SJSA1 (cell line): ENCODE measurements at places on chromosomes 3 and 15. TPM values are rescaled to one million over a fixed set of nuclear protein-coding genes. Genes with fewer than 3 reads are reported as not detected.

Gene FHIT
- not detected in 2 replicates for total RNA-seq

DNA sequence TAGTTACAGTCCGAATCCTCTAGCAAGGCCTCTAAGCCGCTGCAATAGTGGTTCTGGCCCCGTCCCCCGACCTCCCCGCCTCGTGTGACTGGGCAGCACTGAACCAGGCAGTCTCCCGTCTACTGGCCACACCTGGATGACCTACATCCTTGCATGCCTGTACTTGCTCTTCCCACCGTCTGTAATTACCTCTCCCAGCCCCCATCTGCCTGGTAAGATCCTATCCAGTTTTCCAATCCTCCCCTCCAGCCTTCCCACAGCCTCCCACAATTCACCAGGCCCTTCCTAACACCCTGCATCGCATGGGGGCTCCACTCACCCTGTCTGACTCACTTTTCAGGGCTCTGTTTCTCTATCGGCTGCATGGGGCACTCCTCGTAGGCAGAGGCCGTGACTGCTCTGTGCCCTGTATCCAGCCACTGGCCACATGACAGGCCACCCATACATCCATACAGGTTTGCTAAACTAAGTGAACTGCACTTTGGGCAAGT is 32.8 kb downstream of the XXYLT1 start:
- no peaks in the 10 kb centered on the region for H3K27me3 ChIP-seq
- no peak overlapping the region for H3K27ac ChIP-seq

- H3K4me3 ChIP-seq = no peak overlapping the region
- no peak overlapping the region for H3K27ac ChIP-seq
- DNase-seq = no peak
- H3K36me3 ChIP-seq = no peaks in the 10 kb centered on the region
- H3K27me3 ChIP-seq = no peaks in the 10 kb centered on the region
These were observed 726.7 kb upstream of the NR2F2 start for GRCh38 chr15:95603802-95604201.

Gene FANCD2OS
- not detected in 2 replicates for total RNA-seq

DNA sequence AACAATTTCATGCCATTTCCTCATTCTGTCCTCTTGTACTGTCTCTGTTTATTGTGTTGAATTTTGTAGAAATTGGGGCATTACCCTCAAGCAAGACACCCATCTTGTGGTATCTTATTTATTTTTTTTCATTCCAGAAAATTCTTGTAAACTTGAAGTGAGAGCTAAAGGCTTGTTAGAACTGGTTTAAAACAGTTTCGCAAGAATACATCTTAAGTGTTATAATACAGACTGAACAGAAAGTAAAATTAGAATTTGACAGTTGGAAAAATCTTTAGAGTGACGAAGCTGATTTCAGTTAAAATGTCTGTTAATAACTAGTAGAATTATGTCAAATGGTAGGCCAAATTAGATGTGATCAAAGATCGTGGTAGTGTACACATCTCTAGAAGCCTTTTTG is 26.9 kb downstream of the RNF13 start:
- H3K4me3 ChIP-seq = no peak overlapping the region
- no peaks in the 10 kb centered on the region for H3K4me1 ChIP-seq
- H3K27ac ChIP-seq = no peak overlapping the region
- no peaks in the 10 kb centered on the region for H3K27me3 ChIP-seq
- H3K36me3 ChIP-seq = peaks cover 7% of the 10 kb centered on the region; the same call in 1 of the 2 replicates

- H3K4me1 ChIP-seq = no peaks in the 10 kb centered on the region
- no peak overlapping the region for H3K27ac ChIP-seq
- no peaks in the 10 kb centered on the region for H3K36me3 ChIP-seq
- DNase-seq = no peak
- H3K27me3 ChIP-seq = no peaks in the 10 kb centered on the region
- no peak overlapping the region for H3K4me3 ChIP-seq
These were observed 39.3 kb downstream of the KY start for GRCh38 chr3:134611516-134611915.

- H3K27ac ChIP-seq = no peak overlapping the region
- H3K27me3 ChIP-seq = no peaks in the 10 kb centered on the region
- peaks cover 9% of the 10 kb centered on the region for H3K4me1 ChIP-seq
- no peaks in the 10 kb centered on the region for H3K36me3 ChIP-seq
These were observed 296.3 kb downstream of the UACA start for GRCh38 chr15:70466895-70467529.

Gene ERC2
- 0.13 and 0.81 TPM in 2 replicates for total RNA-seq

Gene CHRD
- 0.26 TPM in 1 of 2 replicates, not detected in the other for total RNA-seq

Gene AQP9
- total RNA-seq = not detected in 2 replicates

- H3K36me3 ChIP-seq = no peaks in the 10 kb centered on the region
- 0 out of 2 replicates have a peak, but pooled peaks cover 4% of the 10 kb centered on the region for H3K27me3 ChIP-seq
- DNase-seq = no peak
- H3K4me1 ChIP-seq = peaks cover 5% of the 10 kb centered on the region
These were observed 15.6 kb downstream of the INSYN1 start for GRCh38 chr15:73737535-73737934.

Gene NT5DC2
- total RNA-seq = 39.5 and 74.6 TPM in 2 replicates

DNA sequence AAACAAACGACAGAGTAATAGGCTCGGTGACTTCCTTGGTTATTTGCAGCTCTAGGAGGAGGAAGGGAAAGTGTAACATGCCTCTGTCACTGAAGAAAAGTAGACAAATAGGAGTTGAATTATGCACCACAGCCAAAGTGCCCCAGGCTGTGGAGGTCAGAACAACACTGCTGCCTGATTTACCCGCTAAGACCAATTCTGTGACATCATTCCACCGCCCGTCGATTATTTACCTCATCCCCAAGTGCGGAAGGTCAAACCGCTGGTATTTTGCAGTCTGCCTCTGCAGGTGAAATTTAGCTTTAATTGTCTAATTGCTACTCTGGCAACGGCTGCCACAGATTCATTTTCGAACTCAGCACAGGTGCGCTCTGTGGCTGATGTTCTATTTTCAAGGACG is 106.3 kb upstream of the PRICKLE2 start:
- H3K27ac ChIP-seq = no peak overlapping the region
- no peaks in the 10 kb centered on the region for H3K36me3 ChIP-seq
- no peak for DNase-seq
- H3K27me3 ChIP-seq = no peaks in the 10 kb centered on the region
- H3K4me1 ChIP-seq = peaks cover 24% of the 10 kb centered on the region

GRCh38 chr3:171688002-171688401 is 122.3 kb downstream of the PLD1 start:
- H3K27ac ChIP-seq = no peak overlapping the region
- DNase-seq = no peak
- no peaks in the 10 kb centered on the region for H3K36me3 ChIP-seq
- H3K4me3 ChIP-seq = no peak overlapping the region

Gene GOLGA6A
- not detected in 2 replicates for total RNA-seq

Gene P2RY1
- total RNA-seq = under 0.01 and 0.06 TPM in 2 replicates

DNA sequence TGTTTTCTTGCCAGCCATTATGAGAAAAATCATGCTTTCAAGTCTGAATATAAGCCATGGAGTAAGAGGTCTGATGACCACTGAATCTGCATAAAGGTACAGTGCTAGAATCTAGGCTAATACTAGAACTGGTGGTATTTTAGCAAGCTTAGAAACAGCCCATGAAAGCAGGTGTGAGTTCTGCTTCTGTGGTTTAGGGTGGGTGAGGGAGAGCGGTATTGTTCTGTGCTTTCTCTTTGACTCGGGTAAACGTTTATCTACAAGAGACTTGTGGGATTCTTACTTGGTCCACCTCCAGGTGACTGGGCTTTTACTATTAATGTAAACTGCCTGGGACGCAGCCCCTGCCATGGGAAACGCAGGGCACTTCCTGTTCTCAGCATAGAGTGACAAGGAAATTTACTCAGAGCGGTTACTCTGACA is 55.2 kb downstream of the PGPEP1L start:
- peaks cover 13% of the 10 kb centered on the region for H3K4me1 ChIP-seq
- peaks cover 81% of the 10 kb centered on the region for H3K36me3 ChIP-seq

DNA sequence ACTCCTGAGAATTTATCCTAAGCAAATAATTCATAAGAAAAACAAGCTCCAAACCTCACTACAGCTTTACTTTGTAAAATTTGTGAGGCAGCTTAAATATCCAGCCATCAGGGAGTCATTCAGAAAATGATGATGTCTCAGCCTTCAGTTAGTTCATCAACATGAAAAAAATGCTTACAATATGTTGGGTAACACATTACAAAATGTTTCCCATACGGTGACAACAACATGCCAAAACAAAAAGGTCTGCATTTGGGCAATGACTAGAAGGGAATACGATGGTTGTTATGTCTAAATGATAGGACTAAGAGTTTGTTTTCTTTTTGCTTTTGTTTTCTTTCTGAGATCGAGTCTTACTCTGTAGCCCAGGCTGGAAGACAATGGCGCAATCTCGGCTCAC is 47.0 kb upstream of the CFAP161 start:
- no peak overlapping the region for H3K4me3 ChIP-seq
- no peaks in the 10 kb centered on the region; the same call in 1 of the 2 replicates for H3K4me1 ChIP-seq
- no peak overlapping the region for H3K27ac ChIP-seq
- H3K36me3 ChIP-seq = no peaks in the 10 kb centered on the region

Gene RAB6B
- total RNA-seq = 0.06 and 0.18 TPM in 2 replicates

Gene SNURF
- total RNA-seq = 1.4 and 3.6 TPM in 2 replicates

GRCh38 chr3:9653565-9654248 is 4.4 kb downstream of the MTMR14 start:
- no peaks in the 10 kb centered on the region for H3K27me3 ChIP-seq
- no peak for DNase-seq
- peaks cover 38% of the 10 kb centered on the region for H3K36me3 ChIP-seq
- H3K4me3 ChIP-seq = no peak overlapping the region

- H3K4me3 ChIP-seq = no peak overlapping the region
- DNase-seq = peak; percentile 98
- no peaks in the 10 kb centered on the region for H3K36me3 ChIP-seq
- peaks cover 87% of the 10 kb centered on the region for H3K4me1 ChIP-seq
- peak overlapping the region; percentile 95 for H3K27ac ChIP-seq
- no peaks in the 10 kb centered on the region for H3K27me3 ChIP-seq
These were observed 41.6 kb upstream of the MRPS22 start for GRCh38 chr3:139302084-139302800.

DNA sequence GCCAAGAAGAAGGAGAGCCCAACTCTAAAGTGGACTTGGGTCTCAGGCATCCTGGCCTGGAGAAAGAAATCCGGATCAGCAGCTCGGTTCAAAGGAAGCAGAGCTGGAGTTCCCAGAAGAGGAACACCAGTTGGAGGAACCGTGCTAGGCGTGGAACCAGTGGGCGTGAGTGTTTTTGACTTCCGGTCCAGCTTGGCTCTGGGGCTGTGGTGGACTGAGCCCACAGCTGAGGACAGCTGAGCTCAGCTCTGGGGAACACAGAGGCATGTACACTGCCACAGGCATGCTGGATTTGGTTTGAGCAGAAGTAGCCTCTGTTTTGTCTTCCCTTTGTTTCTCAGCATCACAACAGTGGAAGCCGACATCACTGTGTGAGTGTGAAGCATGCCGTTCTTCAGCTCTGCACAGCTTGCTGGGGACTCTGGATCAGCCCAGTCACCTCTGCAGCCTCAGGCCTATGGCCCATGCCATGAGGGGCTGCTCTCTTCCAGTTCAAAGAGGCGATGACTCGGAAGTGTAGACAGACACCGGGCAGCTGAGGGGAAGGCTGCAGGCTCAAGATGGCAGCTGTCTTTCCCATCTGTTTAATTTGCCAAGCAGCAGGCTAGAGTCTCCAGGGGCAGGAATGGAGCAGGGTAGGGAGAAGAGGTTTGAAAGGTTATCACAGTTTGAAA is 185.8 kb upstream of the UBE3A start:
- no peak overlapping the region for H3K27ac ChIP-seq
- no peaks in the 10 kb centered on the region for H3K4me1 ChIP-seq
- no peak overlapping the region for H3K4me3 ChIP-seq
- H3K36me3 ChIP-seq = no peaks in the 10 kb centered on the region
- H3K27me3 ChIP-seq = no peaks in the 10 kb centered on the region

Gene GAP43
- not detected in 2 replicates for total RNA-seq

- peaks cover 17% of the 10 kb centered on the region for H3K4me1 ChIP-seq
- no peak for DNase-seq
- H3K27me3 ChIP-seq = no peaks in the 10 kb centered on the region
- peaks cover 9% of the 10 kb centered on the region for H3K36me3 ChIP-seq
- no peak overlapping the region for H3K27ac ChIP-seq
These were observed 842 bp upstream of the LRIG1 start for GRCh38 chr3:66501483-66502244.

GRCh38 chr3:154758109-154758868 is 321.8 kb upstream of the MME start:
- no peak overlapping the region for H3K27ac ChIP-seq
- H3K4me1 ChIP-seq = no peaks in the 10 kb centered on the region
- no peaks in the 10 kb centered on the region for H3K27me3 ChIP-seq
- DNase-seq = no peak
- no peak overlapping the region for H3K4me3 ChIP-seq

- H3K36me3 ChIP-seq = peaks cover under 1% of the 10 kb centered on the region
- H3K4me1 ChIP-seq = no peaks in the 10 kb centered on the region
- 0 out of 2 replicates have a peak, but pooled peaks cover 3% of the 10 kb centered on the region for H3K27me3 ChIP-seq
- H3K27ac ChIP-seq = no peak within 1 kb of the TSS
- H3K4me3 ChIP-seq = no peak within 1 kb of the TSS
These were observed at the start of gene ACKR2 for GRCh38 chr3:42809202-42809601. Gene ACKR2 (plus strand): TSS chr3:42809445. CDS start chr3:42864503, 55,058 bp downstream.
